ENCODE measurements at places on chromosomes 3 and 15.

DNA sequence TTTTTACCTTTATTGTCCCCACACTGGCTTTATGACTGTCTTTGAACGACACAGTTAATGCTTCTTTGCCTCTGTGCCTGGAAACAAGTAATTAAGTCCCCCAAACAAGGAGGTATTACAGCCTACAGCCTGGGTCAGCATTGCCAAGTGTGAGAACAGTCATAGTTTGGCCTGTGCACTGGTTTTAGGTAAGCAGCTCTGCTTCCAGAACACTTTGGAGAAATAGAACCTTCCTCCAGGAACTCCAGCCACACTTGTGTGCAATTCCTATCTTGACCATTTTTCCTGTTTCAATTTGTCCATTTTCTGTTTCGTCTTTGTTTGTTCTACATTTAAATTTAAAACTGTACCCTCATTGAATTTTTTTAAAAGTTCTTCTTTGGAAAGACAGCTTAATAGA is 568.2 kb downstream of the TUSC7 start:
- DNase-seq: peak; percentile 20

GRCh38 chr3:96182756-96183155 is 631.6 kb upstream of the EPHA6 start:
- no peak for DNase-seq

- DNase-seq: no peak
Measured at GRCh38 chr3:153595186-153595815, 433.3 kb downstream of the RAP2B start.

- DNase-seq: peak; percentile 43
Measured at GRCh38 chr15:78992416-78993256, 47.8 kb upstream of the CTSH start.

- DNase-seq: no peak
Measured at GRCh38 chr3:73827204-73827603, 202.5 kb upstream of the PDZRN3 start.
